Lower lobe of right lung (tissue), 2 donors: ENCODE measurements at places on chromosomes 3 and 15.

GRCh38 chr15:62945760-62946159, 96.8 kb upstream of the TPM1 start:
- no peak for DNase-seq

GRCh38 chr15:73593304-73594074, 39.7 kb downstream of the NPTN start:
- DNase-seq, result no peak

DNA sequence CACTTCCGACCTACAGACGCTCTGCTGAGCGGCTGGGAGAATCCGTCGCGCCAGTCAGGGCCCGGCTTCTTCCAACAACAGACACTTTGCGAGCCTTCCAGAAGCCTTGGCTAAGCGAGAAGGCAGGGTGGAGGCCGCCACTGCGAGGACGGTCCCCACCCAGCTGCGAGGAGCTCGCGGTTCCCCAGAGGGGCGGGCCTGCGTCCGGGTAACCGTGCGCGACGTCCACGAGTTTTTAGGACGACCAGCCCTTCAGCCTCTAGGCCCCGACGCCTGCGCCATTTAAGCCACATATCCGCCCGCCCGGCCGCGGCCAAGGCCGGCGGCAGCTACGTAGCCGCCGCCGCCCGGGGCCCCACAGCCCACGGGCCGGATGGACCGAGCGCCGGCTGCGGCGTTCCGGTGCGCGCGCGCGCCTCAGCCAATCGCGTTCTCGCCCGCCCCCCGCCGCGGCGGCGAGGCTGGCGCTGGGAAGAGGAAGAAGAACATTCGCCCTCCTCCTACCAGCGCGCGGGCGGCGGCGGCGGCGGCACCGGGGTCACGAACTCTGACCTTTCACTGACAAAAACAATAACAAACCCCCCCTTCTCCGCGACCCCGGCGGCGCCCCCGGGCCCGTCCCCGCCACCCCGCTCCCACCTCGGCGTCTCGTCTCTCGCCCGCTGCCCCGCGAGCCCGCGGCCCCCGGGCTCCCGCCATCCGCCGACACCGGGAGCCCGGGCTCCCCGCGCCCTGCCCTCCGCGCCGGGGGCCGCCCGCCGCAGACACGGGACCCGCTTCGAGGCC, at the start of gene NR2C2:
TSS of gene NR2C2 (plus strand) at position 484 of the 786 bp plus-strand sequence. CDS start 56,332 bp downstream, outside the sequence.
- DNase-seq, result peak; percentile 93

GRCh38 chr3:24832891-24833290, 338.2 kb upstream of the THRB start:
- DNase-seq, result no peak

DNA sequence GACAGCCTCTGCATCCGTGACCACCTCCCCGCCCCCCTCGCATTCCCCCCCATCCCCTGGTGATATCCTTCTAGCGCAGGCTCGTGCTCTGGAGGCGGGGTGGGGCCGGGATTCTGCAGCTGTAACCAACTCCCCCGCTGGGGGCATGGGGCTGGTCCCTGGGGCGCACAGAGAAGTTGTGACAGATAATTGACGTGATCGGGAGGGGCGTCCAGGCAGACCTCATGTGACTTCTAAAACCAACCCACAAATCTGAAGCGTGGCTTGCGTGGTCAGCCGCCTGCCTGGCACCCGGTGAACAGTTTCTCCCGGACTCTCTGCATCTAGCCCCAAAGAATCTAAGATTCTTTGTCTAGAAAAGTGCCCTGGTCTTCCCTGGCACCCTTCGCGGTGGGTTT, 100.6 kb upstream of the IGF1R start:
- peak; percentile 52 for DNase-seq

DNA sequence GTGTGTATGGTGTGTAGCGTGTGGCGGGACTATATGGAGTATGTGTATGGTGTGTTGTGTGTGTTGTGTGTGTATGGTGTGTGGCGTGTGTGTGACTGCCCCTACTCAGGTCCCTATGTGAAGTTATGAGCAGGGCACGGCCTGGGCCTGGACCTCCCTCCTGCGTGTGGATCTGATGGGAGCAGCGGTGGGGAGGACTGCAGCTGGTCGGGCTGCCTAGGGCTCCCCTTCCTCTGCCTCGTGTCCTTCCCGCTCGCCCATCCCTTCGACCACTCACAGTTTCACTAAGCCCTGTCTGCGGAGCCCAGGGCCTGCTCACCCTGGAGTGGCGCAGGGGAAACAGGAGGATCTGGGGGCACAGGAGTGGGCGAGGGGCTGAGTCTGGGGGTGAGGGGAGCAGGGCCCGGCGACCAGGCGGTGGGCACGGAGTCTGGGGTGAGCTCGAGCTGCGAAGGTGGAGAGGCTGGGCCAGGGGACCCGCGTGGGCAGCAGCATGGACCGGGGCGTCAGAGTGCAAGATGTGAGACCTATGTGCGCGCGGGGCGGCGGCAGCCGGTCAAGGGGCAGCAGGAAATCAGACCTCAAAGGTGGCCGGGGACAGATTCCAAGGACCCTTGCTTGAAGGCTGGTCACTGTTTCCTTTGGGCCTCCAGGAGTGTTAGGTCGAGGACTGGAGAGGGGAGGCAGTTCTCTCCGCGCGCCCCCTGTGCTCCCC, 26.6 kb downstream of the GABRA5 start:
- no peak for DNase-seq

GRCh38 chr3:158839966-158840365, 38.1 kb downstream of the MFSD1 start:
- no peak for DNase-seq
